H4 (cell line): ENCODE measurements at places on chromosomes 12 and 14. TPM values are rescaled to one million over a fixed set of nuclear protein-coding genes. Genes with fewer than 3 reads are reported as not detected.

Gene MGAT4C
- 1.1 and 1.3 TPM in 2 replicates for total RNA-seq

Gene MYBPC1
- total RNA-seq = not detected in 2 replicates

Gene POLE
- 6.9 and 11.8 TPM in 2 replicates for total RNA-seq

Gene GSG1
- total RNA-seq = 0.15 TPM in 1 of 2 replicates, not detected in the other

Gene IFNG-AS1
- total RNA-seq = not detected in 2 replicates

Gene RNF41
- 55.1 and 62.8 TPM in 2 replicates for total RNA-seq

- peak; percentile 44 for DNase-seq
These were observed 947 bp upstream of the LRRC9 start for GRCh38 chr14:59918824-59919569.

DNA sequence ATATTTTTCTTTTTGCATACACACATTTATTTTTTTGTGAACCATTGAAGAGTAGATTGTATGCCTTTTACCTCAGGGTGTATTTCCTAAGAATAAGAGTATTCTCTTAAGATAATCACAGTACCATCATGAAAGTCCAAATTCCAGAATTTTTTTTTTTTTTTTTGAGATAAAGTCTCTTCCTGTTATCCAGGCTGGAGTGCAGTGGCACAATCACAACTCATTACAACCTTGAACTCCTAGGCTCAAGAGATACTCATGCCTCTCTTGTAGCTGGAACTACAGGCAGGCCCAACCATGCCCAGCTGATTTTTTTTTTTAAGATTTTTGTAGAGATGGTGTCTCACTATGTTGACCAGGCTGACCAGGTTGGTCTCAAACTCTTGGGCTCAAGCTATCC, 10.9 kb downstream of the FRS2 start:
- DNase-seq = no peak

DNA sequence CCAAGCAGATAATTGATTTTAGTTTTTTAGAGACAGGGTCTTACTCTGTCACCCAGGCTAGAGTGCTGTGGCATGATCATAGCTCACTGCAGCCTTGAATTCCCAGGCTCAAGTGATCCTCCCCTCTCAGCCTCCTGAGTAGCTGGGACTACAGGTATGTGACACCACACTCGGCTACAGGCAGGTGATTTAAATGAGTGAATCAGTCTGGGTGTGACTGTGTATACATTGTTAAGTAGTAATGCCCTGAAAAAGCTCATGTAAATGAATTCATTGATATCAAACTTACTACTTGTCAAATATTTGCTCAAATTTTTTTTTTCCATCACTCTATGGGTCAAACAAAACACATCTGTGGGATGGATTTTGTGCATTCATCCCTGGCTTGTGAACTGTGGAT, 6.3 kb upstream of the USP44 start:
- no peak for DNase-seq

- DNase-seq = no peak
These were observed 121.7 kb upstream of the NOVA1 start for GRCh38 chr14:26719514-26719913.

DNA sequence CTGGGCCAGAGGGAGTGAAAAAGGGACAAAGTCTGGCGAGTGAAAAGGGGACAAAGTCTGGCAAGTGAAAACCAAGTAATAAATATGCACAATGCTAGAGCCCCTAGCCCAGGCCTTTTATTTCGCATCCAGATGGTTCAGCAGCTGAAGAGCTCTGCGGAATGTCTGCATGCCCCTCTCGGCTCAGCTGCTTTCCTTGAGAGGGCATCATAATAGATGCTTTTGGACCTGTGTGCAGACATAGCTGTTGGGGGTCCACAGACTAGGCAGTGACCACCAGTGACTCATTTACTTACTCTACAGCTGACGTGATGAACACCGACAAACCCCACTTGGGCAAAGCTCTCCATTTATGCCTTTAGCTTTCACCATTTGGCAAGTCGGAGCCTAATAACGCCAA, 4.3 kb downstream of the NIN start:
- no peak for DNase-seq

- DNase-seq = no peak
These were observed 5.1 kb downstream of the ARHGDIB start for GRCh38 chr12:14956024-14956891.

DNA sequence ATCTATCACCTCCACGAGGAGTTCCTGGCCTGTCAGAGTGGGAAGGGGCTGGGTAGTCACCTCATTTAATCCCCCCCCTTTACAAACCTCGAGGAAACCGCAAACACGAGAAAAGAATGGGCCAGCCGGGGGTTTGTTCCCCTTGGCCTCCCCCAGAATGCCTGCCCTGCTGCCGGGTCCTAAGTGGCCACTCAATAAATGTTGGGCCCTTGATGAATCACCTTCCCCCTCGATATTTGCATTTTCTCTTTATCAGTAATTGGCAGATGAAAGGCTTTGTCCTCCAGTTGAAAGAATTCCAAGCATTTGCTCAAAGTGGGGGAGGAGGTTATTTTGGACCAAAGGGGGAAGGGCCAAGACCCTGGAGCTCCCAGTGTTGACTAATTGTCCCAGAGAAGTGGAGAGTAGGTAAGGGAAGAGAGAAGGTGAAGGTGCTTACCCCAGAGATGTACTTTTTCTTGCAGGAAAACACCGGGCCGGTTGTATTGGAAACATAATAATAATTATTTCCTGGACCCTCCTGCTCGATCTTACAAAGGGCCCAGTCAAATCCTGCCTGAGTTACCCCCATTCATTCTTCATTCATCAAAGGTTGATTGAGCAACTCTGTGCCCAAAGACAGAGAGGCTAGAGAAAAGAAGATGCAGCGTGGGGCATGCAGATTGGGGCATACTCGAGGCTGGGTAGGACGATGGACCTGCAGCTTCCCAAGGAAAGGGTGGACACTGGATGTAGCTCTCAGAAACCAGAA, 1.9 kb upstream of the KDM2B start:
- no peak for DNase-seq

DNA sequence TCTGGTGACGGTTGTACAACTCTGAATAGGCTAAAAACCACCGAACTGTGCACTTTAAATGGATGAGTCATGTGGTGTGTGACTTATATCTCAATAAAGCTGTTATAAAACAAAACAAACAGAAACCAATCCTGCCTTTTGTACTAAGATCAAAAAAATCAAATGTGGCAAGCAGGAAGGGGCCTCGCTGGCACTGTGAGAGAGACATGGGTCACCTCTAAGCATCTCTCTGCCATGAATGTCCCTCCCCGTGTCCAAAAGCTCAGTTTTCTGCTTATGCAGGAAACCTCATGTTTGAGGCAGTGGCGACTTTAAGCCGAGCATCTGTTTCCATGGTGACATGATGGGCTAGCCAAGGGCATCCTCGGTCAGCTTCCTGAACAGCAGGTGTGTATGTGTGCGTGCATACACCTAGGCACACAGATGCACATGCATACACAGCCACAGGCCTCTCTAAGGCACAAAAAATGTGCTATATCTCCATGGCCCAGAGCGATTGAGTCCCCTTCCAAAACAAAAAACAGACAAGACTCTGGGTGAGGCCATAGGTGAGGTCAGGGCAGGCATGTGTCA, 44.4 kb downstream of the ARL6IP4 start:
- no peak for DNase-seq

GRCh38 chr14:39417014-39417413, 15.2 kb downstream of the FBXO33 start:
- DNase-seq = peak; percentile 11

DNA sequence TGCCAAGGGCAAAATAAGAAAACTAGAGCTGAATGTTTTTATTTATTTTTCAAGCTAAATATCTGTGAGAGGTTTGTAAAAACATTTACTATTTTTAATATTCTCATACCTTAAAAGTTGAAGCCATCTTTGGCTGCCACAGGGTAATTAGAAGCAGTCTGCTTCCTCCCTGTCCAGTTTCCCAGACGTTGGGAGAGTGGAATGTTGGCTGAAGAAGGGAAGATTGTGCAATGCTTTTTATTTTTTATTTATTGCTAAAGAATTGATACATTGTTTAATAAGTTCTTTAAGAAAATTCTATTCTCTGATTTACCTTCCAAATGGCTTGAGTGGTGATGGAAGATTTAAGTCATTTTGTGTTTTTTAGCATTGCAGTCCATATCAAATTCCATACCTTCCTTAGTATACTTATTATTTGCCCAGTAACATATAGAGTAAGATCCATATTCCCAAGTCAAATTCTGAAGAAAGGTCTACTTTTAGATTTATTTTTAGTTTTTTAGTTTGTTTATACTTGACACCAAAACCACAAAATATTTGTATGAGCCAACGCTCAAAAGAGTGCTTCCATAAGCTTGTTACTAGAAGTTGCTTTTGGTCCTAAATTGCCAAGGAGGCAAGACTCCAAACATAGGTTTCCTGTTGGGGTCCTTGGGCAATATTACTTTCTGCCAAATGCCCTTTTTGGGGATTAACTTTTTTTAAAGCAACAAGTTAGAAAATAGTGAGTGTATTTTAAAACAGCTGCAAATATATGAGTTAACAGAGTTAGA, 124.0 kb upstream of the CPM start:
- no peak for DNase-seq

DNA sequence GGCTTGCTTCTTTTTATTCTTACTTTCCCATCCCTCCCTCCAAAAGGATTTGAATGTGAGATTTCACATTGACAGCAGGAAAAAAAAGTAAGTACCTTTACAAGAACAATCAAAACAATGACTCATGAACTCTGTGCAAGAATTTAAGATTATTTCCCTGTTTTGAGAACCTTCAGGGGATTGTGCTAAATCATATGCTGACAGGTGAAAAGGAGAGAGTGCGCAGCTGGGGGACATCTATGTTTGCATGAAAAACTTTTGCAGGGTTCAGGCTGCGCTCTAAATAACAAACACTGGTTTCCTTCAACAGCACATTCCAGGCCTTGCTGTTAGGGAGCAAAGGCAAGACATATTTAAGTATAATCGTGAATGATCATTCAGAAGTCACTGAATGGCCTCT, 27.3 kb downstream of the RERG start:
- no peak for DNase-seq

- DNase-seq = no peak
These were observed 55.3 kb upstream of the TMCC3 start for GRCh38 chr12:94705676-94706075.

GRCh38 chr14:63616015-63616414, 25.7 kb downstream of the WDR89 start:
- no peak for DNase-seq

DNA sequence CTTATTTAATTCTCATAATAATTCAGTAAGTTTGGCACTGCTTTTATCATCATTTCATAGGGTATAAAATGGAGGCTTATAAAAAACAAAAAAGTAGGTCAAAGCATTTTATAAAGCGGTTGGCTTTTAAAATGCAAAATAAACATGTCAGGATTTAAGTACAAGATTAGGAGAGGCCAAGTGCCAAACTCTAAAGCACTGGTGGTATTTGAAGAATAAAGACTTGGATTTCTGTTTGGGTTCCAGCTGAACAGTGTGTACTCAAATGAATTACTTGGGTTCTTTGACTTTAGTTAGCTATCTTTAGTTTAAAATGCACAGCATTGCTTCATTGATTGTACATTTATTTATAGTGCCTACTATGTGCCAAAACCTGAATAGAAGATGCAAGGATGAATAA, 966.6 kb upstream of the SEL1L start:
- DNase-seq = no peak
